NCI-H774 (cell line): ENCODE measurements at places on chromosomes 12 and 14.

DNA sequence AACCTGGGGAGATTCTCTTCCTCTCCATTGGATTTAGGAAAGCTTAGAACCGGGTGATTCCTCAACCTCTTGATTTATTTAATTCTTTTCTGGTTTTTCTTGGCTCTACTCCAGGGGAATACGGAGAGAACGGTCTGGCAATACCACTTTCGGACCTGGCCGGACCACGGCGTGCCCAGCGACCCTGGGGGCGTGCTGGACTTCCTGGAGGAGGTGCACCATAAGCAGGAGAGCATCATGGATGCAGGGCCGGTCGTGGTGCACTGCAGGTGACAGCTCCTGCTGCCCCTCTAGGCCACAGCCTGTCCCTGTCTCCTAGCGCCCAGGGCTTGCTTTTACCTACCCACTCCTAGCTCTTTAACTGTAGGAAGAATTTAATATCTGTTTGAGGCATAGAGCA lies 67.6 kb downstream of the PTPN11 start:
- no peak for DNase-seq

DNA sequence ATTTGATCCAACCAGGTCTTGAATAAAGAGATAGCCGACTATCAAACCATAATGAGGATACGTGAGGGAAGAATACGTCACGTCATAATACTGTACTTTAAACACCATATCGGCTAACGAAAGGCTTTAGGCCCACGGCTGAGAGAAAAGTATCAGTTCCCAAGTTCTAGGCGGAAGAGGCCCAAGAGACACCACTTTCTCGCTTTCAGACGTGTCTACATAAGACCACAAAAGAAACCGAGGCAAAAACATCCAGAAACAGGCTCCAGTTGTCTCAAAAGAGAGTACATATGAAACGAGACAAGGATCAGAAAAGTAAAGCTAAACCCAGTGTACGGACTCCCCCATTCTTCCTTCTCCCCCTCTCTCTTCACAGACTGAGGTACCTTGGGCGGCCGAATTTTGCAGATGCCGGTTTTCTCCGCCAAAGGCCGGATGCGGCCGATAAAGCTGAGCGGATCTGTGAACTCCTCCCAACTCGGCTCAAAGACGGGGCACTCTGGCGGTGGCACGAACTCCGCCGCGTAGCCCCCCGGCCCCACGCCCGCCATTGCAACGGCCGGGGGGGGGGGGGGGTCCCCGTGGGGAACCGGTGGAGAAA lies 479 bp downstream of the KDM5A start:
- no peak for DNase-seq

GRCh38 chr14:101224356-101225156 lies 321.0 kb upstream of the RTL1 start:
- no peak for DNase-seq

- no peak for DNase-seq
Observed at GRCh38 chr14:65788876-65789275, 376.3 kb downstream of the FUT8 start.

DNA sequence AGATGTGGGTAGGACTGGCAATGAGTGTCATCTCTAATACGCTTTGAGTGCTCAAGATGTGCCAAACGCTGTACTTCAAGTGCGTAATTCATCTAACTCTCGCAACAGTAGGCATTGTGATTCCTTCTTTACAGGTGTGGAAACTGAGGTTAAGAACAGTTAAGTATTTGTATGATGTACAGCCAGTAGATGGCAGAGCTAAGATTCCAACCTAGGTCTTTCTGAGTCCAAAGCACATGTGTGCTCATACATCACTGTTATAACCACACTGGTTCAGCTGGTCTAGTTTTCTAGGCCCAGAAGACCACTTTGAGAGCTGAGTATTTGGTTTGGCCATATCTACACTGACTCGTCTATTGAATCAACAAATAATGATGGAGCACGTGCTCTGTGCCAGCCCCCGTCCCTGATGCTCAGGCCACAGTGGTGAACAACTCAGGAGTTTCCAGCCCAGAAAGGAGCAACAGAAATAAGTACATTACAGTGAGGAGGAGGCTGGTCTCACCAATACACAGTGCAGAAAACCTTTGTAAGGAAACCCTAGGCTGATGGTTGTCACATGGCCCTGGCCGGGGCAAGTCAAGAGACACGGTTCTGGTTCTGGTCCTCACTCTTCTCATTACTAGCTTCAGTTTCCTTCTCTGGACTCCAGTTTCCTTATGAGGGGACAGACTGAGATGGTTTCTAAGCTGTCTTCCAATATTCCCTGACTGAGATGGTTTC lies 69.3 kb upstream of the SCN8A start:
- DNase-seq, result no peak

GRCh38 chr12:51954561-51955361 lies 3.3 kb downstream of the ACVR1B start:
- no peak for DNase-seq

- DNase-seq, result no peak
Observed at GRCh38 chr12:56684745-56685359, 3.2 kb downstream of the PTGES3 start.

- DNase-seq, result peak; percentile 90
Observed at GRCh38 chr12:6943389-6943721, 261 bp upstream of the RNU7-1 start.

DNA sequence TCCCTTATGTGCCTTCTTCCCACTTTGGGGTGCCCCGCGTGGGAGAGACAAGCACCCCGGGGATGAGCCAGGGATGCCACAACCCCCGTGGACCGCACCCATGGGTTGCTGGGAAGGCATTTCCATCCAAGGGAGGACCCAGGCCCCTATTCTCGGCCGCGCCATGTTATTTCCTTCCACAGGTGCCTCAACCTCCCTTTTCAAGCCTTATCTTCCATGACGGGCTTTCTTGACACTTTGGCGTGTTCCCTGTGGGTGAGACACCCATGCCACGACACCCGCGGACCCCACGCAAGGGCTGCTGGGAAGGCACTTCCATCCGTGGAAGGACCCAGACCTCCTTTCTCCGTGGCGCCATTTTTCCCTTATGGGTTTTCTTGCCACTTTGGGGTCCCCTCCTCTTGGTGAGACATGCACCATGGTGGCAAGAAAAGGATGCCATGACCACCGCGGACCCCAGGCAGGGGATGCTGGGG lies 269.2 kb downstream of the ALG10 start:
- DNase-seq, result no peak

- no peak for DNase-seq
Observed at GRCh38 chr14:98913967-98914650, 357.9 kb downstream of the BCL11B start.

- no peak for DNase-seq
Observed at GRCh38 chr12:60043236-60043635, 447.4 kb downstream of the SLC16A7 start.

GRCh38 chr12:81468206-81468605 lies 290.9 kb downstream of the PPFIA2 start:
- DNase-seq, result no peak

DNA sequence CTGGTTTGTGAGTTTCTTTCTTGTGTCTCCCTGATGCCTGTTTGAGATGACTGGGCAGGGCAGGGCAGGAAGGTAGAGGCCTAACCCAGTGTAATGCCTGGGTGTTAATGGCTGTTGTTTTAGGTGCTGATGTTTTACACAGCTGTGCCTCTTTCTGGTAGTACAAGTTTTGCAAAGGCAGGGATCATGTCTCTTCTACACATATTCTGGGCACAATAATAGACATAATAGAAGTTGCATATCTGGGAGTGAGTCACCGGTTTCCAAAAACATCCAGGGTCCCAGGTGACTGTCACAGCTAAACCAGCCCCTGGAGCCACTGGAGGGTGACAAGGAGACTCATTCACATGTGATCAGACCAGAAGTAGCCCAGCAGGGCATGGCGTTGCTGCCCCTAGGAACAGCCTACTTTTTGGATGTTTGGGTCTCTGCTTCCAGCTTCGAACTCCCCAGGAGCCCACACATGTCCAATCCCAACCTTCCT lies 18.1 kb downstream of the TPCN1 start:
- DNase-seq, result no peak

DNA sequence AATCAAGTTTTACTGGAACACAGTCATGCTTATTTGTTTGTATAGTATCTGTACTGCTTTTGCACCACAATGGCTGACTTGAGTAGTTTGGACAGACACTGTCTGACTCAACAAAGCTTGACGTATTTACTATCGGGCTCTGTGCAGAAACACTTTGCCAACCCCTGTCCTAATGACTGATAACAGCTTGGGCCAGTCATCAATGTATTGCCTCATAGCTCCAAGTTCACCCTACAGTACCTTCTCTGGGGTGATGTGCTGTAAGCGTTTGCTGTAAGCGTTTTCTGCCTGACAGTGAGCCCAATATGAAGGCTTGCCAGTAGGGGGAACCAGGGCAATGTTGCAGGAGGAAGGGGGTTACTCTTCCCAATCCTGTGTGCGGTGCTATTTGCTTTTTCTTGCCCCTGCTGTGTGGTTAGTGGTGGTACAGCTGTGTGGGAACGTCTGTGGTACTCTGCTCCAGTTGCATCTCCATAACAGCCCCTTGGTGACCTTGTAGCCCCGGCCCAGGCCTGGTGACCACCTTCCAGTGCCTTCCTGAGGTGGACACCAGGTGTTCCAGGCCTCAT lies 5.4 kb upstream of the CCDC177 start:
- no peak for DNase-seq

DNA sequence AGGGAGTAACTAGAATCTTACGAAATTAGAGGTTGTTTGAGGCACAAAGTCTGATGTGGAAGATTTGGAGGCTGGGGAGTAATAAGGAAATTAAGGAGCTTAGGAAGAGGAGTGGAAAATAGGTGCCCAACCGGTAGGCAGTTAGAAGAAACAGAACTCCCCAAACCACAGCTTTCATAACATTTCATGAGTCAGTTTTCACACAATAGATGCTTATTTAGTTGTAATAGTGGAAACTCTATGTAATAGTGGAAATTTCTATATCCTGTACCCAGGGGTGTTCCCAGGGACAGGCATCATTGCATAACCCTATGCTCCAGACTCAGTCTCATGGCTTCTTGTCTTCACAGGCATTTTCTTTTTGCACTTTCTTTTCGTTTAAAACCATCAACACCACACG lies 8.3 kb downstream of the C3AR1 start:
- DNase-seq, result no peak

DNA sequence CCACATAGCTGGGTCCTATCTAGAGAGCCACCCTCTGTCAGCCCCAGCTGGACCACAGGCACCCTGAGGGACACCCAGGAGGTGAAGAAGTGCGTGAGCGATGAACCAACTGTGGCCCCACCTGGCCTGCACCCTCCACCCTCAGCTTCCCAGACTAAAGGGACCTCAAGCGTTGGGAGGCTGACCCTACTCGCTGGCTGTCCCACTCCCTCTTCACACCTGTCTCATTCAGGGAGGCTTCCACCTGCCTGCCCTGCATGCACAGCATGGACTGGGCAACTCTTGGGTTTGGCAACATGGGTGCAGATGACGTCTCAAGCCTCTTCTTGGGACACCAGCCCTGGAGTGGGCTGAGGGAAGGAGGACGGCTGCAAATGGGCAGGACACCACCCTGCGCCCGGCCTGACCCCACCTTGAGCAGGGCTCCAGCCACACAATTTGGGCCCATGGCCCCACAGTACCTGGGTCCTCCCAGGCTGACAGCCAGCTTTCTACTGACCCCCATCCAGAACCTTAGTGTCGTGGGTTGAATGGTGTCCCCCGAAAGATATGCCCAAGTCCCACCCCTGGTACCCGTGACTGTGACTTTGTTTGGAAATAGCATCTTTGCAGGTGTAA lies 2.1 kb downstream of the TMEM179 start:
- no peak for DNase-seq

DNA sequence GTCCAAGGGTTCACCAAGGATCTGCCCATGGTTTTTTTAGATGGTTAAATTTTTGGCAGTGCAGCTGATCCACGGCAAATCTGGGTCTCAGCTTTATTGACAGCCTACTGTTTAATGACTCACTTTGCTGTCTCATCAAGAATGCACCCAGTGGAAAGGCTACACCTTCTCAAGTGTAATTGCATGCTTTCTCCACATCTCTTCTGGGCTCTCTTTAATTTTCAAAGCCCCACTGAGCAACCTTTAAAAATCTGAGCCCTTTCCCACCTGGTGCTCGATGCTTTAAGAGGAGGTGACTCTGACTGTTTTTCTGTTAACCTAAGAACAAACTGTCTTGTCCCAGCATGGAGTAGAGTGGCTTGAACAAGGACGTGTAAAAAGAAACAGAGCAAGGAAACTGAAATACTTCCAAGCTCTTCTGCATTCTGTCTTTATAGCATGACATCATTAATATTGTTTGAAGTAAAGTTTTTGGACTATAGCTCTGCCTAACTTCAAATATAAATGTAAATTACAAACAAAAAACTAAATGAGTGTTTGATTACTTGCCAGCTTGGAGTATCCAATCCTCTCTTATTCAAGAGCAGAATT lies 214.2 kb upstream of the KRR1 start:
- no peak for DNase-seq

DNA sequence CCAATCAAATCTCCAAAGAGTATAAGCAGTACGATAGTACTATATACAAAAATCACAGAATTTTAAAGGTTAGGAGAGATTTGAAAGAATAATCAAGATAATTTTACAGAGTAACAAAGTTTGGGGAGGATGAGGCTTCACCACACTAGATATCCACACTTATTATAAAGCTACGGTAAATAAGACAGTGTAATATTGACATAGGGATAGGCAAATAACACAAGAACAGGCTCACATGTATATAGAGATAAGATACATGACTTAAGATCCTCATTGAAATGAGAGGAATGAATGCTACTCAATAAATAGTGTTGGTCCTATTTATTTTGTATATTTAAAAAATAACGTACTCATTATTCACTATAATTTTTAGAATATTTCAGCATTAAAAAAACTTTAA lies 26.2 kb downstream of the NUMB start:
- no peak for DNase-seq

DNA sequence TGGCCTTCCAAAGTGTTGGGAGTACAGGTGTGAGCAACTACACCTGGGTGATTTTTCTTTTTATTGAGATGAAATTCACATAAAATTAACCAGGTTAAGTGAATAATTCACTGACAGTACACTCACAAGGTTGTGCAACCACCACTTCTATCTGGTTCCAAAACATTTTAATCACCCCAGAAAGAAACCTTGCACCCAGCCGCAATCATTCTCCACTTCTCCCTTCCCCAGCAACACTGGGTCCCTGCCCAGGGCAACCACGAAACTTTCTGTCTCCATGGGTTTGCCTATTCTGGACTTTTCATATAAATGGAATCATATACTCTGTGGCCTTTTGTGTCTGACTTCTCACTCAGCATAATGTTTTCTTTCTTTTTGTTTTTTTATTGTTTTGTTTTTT lies 26.3 kb upstream of the MLXIP start:
- DNase-seq, result no peak

GRCh38 chr14:53152184-53152886 lies 788 bp downstream of the DDHD1 start:
- peak; percentile 22 for DNase-seq

DNA sequence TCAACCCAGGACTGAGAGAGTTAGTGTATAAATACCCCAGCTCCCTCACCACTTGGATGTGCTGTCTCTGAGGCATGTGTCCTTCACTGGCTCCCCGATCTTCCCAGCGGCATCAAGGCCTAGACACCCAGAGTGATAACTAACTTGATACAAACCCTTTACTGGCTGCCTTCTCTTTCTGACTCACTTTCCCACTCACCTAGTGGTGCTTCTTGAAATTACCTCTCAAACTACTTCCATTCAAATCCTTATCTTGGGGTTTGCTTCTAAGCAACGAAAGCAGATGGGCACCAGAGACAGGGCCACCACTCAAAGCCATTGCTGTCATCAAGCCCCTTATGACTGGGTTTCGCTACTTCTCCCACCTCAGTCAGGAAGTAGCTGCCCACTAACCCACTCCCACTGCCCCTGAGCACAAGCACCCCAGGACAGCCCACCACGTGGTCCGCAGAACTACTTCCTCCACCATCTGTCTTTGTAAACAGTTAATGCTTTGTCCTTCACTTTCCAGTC lies 17.2 kb downstream of the ZFP36L1 start:
- no peak for DNase-seq
